ENCODE measurements at places on chromosomes 13 and 19.

- no peak for DNase-seq
Measured at GRCh38 chr19:291006-291521, at the start of gene PLPP2. Gene PLPP2, minus strand, starts transcription at chr19:291403. Its CDS starts 67 bp downstream, at chr19:291336.

GRCh38 chr19:49333811-49334288, 1.4 kb upstream of the CD37 start:
- no peak for DNase-seq

- DNase-seq: no peak
Measured at GRCh38 chr19:5627395-5627904, 4.6 kb downstream of the SAFB start.

DNA sequence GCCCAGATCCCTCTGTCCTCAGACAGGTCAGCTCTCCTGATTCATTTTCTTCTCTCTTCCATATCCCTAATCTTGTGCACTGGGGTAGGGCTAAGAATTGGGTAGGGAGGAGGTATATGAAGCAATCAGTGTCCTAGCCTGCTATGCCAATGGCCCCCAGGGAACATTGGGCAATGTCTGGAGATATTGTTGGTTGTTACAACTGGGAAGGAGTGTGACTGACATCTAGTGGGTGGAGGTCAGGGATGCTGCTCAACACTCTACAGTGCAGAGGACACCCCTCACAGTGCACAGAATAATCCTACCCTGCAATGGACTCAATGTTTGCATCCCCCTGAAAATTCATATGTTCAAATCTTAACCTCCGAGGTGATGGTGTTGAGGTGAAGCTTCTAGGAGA, 57.5 kb downstream of the CPAMD8 start:
- no peak for DNase-seq

DNA sequence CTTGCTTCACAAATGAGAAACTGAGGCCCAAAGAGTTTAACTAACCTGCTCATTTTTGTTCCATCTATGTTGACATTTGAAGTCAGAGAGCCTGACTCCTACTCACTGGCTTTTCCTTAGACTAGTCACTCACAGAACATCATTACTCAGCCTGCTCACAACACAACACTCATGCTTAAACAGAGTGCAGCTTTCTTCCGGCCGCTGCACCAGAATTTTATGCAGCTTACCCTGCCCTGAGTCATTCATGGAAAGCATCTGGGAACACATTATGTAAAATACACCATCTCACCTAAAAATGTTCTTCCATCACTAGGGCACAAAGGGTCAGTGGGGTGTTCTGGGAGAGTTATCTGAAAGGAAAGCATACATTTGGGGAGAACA, 303.4 kb downstream of the SPRY2 start:
- no peak for DNase-seq

DNA sequence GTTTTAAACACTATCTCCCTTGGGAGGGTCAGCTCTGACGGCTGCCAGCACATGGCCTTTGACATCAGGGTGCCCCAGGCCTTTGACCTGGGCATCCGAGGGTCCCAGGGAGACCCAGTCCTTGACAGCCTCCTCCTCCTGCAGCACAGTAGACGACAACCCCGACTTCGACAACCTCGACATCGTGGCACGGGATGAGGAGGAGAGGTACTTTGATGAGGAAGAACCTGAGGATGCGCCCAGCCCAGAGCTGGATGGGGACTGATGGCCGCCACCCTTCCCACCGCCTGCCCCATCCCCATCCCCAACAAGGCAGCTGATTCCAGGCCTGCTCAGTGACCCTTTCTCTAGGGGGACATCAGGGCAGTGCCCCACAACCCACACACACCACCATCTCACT, 12.5 kb downstream of the CCDC97 start:
- no peak for DNase-seq

DNA sequence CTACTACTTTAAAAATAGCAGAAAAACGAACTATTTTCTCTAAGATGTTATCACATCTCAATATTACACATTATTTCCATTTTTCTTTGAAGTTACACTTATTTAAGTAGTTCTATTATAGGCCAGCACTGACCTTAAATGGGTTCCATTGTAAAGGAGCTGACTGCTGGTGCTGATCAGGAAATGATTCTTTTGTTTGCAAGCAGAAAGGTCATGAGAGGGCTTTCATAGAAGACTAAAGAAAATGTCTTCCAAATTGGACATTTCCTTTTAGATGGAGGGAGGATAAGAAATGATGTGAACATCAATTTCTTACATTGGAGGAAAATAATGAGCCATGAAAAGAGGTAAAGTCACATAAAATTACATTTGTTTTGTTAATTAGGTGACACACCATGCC, 96.2 kb downstream of the SUCLA2 start:
- no peak for DNase-seq

- DNase-seq: no peak
Measured at GRCh38 chr19:5259750-5260149, 80.9 kb downstream of the PTPRS start.

DNA sequence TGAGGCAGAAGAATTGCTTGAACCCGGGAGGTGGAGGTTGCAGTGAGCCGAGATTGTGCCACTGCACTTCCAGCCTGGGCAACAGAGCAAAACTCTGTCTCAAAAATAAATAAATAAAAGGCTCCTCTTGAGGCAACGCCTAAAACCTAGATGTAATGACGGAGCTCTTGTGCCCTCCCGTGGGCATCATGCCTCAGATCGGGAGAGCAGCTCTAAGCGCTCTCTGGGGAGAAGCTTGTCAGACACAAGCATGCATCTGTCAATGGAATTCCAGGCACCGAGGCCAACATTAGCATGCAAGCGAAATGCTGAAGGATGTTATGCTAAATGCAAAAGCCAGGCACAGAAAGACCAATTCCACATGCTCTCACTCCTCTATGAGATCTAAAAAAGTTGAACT, 45.6 kb upstream of the MRI1 start:
- no peak for DNase-seq

DNA sequence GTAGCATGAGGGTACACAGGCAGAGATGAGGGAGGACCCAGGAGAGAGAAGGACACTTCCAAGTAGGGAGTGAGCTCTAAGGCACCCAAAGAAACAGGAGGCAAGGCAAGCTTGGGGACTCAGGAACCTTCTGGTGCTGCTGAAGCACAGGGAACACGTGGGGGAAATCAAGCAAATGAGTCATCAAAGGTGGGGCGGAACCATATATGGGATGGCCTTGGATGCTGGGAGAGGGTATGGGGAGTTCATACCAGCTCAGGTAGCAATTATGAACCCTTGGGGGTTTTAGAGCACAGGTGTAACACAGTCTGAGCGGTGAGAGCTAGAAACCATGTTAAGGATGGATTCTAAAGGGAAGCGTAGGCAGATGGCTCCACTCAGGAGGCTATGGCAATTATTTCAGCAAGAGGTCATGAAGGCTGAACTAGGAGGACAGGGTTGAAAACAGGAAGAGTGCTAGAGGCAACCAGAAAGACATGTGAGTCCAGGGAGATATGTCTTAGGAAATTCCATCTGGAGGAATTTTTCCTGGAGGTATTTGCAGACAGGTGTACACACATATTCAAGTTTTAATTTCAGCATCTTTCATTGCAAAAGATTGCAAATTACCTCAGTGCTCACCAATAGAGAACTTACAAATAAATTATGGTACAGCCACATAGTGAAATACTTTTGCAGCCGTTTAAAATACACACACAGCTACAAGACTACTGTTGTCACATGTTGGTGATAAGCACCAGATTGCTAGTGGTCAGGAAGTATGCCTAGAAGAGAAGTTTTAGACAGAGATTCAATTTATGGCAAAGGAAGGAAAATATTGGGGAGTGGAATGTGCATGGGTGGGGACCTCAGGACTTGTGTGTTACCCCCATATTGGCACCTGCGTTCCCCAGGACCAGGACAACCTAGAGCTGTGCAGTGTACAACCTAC, 77.0 kb downstream of the STARD13 start:
- DNase-seq: no peak

DNA sequence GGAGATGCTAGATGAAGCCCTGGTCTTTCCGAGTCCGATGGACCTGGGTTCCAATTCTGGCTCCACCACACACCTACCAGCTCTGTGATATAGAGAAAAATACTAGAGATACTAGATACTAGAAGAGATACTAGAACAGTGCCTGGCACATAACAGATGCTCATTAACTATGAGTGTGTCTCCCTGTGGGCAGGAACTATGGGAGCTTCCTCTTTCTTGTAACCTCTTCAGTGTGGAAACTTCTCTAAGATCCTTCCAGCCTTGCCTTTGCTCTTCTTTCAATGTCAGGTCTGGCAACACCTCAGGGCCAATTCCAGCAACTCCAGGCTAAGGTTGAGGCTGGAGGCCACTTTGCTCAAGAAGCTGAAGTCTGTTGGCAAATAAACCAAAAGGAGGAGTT, 143.9 kb downstream of the KATNAL1 start:
- no peak for DNase-seq

GRCh38 chr19:42003506-42004294, 9.7 kb upstream of the ATP1A3 start:
- DNase-seq: no peak

DNA sequence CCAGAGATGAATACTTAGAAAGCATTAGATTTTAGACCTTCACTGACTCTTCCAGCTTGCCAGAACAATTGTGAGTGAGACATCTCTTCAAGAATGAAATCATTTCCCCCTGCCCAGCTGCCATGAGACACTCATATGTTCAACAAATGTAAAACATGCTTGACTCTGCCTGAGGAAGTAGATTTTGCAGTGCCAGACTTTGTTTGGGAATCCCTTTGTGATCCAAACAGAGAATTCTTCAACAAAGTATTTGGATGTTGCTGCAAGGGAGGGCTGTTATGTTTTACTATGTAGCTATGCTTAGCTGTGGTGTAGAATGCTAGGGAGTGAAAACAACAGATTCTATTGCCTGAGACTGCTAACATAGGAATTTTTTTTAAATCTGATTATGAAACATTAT, 416.4 kb downstream of the DCT start:
- DNase-seq: peak; percentile 17

DNA sequence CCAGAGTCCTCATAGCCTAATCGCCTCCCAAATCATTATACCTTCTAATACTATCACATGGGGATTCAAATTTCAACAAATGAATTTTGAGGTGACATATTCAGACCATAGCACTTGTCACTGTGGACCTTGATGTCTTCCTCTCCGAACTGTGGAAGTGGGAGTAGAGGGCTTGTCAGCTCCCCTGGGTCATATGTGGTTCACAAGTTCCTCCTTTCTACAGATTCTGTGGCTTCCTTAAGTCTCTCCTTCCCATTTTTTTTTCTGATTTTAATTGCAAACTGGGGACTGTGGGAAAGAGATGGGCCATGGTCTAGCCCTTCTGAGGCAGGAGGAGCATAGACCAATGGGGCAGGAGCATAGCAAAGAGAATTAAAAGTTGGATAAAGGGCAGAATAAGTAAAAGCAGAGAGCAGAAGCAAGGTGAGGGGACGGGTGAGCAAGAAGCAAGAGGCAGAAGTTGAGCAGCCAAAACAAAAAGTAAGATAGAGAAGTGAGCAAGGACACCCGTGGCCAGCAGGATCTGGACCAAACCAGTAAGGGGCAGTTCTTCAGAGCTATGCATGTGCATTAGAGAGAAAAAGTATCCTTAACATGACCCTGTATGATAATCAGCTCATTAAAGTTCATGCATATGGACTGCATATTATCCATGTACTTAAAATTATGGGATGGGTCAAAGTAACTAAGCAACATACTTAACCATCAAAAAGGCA, 2.6 kb upstream of the SIGLEC7 start:
- no peak for DNase-seq

DNA sequence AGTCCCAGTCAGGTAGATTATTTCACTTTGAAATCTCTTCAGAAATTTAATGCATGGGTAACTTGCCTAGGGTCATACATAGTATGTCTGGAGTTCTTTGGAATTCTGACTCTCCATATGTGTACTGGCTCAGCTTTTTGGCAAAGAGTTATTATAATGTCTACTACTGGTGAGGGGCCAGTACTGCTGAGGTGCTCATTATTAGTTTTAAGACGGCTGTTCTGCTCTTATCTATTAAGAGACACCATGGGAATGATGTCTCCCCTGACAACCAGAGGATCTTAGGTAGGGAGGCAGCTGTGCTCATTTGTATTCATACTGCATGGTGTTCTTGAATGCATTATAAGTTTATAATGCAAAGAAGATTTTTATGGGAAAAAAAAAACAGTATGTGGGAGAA, 184.1 kb downstream of the RGCC start:
- DNase-seq: no peak

DNA sequence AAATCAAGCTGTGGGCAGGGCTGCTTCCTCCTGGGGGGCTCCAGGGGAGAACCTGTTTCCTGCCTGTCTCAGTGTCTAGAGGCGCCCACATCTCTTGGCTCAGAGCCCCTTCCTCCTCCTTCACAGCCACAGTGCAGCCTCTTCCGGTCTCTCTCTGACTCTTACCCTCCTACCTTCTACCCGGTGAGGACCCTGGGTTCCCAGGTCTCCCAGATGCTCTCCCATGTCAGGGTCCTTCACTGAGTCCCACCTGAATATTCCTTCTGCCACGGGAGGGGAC, 153.1 kb downstream of the KDM4B start:
- no peak for DNase-seq

- no peak for DNase-seq
Measured at GRCh38 chr19:18883526-18884304, 12.2 kb downstream of the CERS1 start.

GRCh38 chr13:99687723-99688397, 186.6 kb downstream of the TM9SF2 start:
- DNase-seq: no peak

GRCh38 chr13:30735025-30735871, at the start of gene ALOX5AP:
Gene ALOX5AP, plus strand, starts transcription at chr13:30735543. Its CDS starts 63 bp downstream, at chr13:30735606.
- DNase-seq: no peak

GRCh38 chr13:44165889-44166496, 207.6 kb upstream of the SERP2 start:
- DNase-seq: no peak

GRCh38 chr19:17281391-17282304, at the start of gene ANKLE1:
Gene ANKLE1, plus strand, starts transcription at chr19:17281901. Its CDS starts 20 bp downstream, at chr19:17281921.
- no peak for DNase-seq

- no peak for DNase-seq
Measured at GRCh38 chr13:71590654-71591148, 276.3 kb downstream of the DACH1 start.

- no peak for DNase-seq
Measured at GRCh38 chr19:42122691-42123607, 9.3 kb downstream of the POU2F2 start.

DNA sequence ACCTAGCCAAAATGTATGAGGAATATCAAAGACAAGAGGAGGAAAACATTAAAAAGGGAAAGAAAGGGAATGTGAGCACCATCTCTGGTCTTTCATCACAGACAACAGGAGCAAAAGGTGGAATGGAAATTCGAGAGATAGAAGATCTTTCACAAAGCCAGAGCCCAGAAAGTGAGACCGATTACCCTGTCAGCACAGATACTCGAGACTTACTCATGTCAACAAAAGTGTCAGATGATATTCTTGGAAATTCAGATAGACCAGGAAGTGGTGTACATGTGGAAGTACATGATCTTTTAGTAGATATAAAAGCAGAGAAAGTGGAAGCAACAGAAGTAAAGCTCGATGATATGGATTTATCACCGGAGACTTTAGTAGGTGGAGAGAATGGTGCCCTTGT, 217.0 kb downstream of the NBEA start:
- DNase-seq: no peak

DNA sequence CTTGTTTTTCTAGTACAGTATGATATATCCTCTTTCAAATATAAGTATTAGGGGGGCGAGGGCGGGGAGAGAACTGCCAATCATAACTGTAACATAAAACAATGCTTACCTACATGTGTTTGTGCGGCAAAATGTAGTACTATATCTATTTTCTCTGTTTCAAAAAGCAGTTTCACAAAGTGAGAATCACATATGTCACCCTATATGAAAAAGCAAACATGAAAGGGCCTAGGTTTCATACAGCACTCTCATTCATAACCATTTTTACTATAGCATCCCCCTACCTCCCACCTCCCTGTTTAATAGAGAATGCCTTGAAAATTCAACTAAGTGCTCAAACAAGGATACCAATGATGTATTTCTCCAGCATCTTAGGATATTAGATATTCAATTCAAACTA, 5.2 kb downstream of the TGDS start:
- no peak for DNase-seq
